Mucosa of descending colon (tissue), 3 donors: ENCODE measurements at places on chromosomes 16 and 17. TPM values are rescaled to one million over a fixed set of nuclear protein-coding genes. Genes with fewer than 3 reads are reported as not detected.
A peak's percentile ranks its signal among the peaks of the same experiment; 100 is the strongest.

DNA sequence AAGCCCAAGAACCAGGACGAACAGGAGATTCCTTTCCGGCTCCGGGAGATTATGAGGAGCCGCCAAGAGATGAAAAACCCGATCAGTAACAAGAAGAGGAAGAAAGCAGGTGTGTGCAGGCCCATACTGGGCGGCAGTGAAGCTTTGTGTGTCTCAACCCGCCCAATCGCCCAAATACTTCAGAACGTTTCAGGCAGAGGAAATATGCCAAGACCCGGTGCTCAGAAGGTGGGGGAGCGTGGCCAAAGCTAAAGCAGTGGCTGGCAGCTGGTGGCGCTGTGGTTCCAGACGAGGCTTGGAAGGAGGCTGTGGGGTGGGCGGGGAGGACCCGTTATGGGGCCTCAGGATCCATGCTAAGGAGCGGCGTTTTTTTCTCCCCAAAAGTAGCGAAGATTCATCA lies 1.2 kb downstream of the CCDC137 start:
- DNase-seq, result no peak

Gene MEIOB
- not detected for total RNA-seq

DNA sequence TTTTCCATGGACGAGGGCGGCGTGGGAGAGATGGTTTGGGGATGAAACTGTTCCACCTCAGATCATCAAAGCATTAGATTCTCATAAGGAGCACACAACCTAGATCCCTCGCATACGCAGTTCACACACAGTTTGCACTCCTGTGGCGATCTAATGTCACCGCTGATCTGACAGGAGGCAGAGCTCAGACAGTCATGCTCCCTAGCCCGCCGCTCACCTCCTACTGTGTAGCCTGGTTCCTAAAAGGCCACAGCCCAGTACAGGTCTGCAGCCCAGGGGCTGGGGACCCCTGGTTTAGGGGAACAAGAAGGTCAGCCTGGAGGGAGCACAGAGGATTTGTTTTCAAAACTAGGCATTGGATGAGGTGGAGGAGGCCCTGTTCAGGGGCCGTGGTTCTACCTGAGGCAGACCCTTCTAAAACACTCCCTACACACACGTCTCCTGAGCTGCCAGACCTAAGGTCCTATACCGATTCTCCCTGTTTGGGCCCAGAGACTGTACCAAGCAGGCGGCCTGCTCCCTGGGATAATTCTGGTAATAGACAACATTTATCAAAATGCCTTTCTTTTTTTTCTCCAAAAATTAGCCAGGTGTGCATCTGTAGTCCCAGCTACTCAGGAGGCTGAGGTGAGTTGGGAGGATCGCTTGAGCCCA lies 38.6 kb downstream of the AXIN2 start:
- no peak for DNase-seq

DNA sequence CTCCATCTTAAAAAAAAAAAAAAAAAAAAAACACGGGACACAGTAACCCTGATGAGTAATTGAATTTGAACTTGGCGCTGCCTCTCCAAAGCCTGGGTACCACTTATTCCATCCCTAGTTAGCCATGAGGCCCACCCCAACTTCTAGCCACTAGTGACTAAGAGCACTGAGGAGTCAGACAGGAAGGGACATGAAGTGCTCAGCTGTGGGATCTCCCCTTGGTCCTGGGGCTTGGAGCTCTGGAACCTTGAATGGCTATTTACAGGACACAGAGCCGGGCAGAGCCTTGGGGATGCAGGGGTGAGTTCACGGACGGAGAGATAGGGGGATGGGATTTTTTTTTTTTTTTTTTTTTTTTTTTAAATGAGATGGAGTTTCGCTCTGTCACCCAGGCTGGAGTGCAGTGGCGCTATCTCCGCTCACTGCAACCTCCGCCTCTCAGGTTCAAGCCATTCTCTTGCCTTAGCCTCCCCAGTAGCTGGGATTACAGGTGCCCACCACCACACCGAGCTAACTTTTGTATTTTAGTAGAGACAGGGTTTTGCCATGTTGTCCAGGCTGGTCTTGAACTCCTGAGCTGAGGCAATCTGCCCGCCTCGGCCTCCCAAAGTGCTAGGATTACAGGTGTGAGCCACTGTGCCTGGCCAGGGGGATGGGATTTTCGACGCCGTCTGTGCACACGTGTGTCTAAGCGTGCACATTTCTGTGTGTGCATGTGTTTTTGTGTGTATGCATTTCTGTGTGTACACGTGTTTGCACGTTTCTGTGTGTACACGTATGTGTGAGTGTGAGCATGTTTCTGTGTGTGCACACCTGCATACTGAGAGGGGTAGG lies 20.4 kb upstream of the CIBAR2 start:
- DNase-seq, result no peak

- no peak for DNase-seq
Measured at GRCh38 chr17:11122908-11123307, 118.1 kb upstream of the SHISA6 start.

GRCh38 chr17:42276359-42276608 lies at the start of gene STAT5B:
STAT5B (minus strand) TSS chr17:42276391; CDS start chr17:42232127, 44,264 bp downstream.
- peak; percentile 72 for DNase-seq

Gene GAS7
- total RNA-seq, result 54.4 TPM

DNA sequence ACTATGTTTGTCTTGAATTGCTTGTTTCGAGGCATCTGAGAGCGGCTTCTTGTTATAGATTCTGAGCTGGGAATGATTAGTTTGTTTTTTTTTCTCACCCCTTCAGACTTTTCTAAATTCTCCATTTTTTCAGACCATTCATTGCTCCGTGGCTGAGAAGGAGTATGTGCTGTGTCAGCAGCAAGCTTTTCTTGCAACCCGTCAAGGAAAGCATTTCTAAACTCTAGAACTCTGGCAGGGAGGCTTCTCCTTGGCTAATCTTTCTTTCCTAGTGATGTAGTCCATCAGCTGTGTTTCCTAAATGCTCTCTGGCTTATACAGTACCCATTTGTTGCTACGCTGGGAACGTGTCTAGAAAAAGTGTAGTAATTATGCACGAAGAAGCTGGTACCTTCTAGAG lies 133.5 kb downstream of the FTO start:
- no peak for DNase-seq

DNA sequence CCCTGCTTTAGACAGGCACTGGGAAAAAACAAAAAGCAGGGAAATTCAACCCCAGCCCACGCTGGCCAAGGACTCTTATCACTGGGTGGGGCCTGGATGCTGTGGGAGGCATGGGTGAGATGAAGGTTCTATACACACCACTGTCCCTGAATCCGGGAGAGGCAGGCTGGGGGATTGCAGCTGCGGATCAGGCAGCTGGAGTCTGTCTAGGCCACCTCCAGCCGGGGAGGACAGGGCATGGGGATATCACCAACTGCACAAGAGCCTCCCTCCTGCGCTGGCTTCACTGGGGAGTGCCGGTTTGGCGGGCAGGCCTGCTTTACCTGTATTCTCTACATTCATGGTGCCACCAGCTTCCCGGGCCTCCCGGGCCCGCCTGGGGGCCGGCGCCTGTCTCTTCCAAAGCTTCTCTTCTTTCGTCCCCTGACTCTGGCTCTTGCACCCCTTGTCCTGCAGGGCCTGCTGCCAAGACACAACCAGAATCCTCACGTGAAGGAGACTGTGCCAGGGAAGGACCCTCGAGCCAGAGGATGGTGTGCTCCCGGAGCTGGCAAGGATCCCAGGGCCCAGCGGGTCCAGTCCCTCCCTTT lies 13.9 kb downstream of the KIFC3 start:
- DNase-seq, result no peak

Gene ALOX12
- total RNA-seq, result 0.26 TPM

DNA sequence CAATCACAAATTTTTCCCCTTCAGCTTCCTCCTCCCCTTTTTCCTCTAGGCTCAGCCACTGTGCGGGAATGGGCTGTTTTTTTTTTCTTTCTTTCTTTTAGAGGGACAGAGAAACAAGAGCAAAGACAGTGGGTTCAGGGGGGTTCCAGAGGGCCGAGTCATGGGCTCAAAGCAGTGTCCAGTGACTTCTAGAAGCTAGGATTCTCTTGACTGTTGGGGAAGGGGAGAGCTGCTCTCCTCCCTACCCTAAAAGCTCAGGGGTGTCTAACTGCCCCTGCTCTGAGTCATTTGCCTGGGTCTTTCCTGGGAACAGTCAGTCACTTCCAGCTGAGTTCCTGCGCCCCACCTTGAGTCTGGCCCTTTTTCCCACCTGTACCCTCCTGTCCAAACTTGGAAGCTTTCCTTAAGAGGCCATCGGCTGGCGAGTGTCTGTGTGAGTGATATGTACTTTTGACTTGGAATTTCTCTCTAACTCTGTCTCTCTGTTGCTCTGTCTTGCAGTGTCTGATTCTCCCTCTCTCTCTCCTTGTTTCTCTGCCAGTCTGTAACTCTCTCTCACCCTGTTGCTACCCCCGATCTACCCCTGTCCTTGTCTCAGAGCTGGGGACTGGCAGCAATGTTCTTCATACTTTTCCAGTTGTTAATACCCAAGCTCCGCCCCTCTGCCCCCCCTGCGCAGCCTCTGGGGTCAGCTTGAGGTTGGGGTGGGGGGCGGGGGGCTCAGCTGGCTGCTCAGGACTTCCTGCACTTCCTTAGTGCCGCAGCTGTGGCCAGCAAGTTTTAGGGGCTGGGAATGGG lies 2.4 kb downstream of the THRA start:
- peak; percentile 42 for DNase-seq

DNA sequence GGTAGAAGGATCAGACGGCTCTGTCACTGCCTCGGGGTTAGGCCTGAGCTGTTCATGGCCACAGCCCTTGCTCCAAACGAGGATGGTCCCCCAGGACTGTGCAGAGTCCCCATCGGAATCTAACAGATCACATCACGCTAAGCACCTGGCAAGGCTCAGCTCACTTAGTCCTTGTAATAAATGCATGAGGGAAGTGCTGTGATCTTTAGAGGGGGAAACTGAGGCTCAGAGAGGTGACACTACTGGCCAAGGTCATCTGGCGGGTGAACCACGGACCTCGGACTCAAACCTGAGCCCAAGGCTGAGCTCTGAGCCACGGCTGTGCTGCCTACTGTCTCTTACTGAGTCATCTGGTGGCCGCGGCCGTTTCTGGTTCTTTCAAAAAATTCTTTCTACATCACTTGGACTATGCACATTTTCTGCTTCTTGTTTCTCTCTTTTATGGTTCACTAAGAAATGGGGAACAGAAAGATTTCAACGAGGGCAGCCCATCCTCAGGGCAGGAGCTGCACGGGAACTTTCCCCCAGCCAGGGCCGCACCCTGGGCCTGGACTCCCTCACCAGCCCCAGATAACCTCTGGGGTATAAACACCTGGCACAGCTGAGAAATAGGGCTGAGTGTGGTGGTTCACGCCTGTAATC lies 55.6 kb downstream of the COTL1 start:
- DNase-seq, result no peak

- no peak for DNase-seq
Measured at GRCh38 chr16:48444574-48444973, 59.4 kb upstream of the SIAH1 start.

Gene CCL16
- 0.20 TPM for total RNA-seq

Gene BIRC5
- total RNA-seq, result 22.4 TPM

DNA sequence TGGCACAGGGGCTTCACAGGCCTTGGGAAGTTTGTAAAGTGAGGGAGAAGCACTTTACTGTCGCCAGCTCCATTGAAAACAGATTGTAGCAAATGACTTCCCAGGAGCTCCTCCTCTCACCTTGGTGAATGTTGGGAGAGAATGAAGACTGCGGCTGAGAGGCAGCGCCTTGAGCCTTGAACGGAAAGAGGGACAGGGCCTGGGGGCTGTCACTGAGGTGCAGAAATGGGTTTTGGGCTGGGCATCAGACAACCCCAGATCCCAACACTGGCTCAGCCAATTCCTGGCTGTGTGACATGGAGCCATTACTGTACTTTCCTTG lies 603 bp upstream of the MRTFB start:
- DNase-seq, result no peak

DNA sequence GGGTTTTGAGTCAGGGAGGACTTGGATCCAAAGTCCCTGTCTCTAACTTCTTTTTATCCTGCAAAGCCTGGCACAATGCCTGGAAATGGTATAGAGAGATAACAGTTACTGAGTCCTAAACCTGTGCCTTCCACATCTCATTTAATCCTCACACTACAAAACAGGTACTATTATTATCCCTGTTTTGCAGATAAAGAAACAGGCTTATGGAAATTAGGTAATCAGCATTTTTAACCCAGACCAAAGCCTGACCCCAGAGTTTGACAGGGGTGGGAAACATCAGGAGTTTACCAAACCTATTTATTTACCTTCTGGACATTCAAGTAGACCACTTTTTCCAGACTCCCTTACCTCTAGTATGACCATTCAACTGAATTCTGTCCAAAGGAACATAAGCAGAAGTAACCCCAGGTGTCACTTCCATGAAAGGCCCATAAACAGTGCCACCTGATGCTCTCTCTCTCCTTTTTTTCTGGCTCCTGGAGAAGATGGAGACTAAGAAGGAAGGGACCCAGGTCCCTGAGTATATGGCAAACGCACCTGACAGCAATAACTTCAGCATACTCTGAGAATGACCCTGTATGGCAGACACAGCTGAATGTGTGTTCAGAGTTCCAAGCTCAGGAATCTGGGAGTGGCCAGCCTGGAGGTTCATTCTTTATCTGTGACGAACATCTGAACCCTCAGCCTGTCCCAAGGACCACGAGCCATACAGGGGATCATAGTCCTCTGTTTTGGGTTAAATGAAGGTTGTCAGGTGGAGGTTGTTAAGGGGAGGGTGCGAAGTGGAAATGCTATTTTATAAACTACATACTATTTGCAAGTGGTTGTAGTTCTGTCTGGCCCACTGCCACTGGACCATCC lies 62.7 kb downstream of the HLF start:
- DNase-seq, result no peak
